ENCODE measurements at places on chromosomes 6 and 20.
A peak's percentile ranks its signal among the peaks of the same experiment; 100 is the strongest.

GRCh38 chr6:13338038-13338437, 9.7 kb upstream of the TBC1D7 start:
- DNase-seq = no peak

- DNase-seq = no peak
Observed at GRCh38 chr6:154705471-154706113, 27.6 kb upstream of the SCAF8 start.

GRCh38 chr6:34819571-34820480, 27.9 kb downstream of the BLTP3A start:
- DNase-seq = no peak

DNA sequence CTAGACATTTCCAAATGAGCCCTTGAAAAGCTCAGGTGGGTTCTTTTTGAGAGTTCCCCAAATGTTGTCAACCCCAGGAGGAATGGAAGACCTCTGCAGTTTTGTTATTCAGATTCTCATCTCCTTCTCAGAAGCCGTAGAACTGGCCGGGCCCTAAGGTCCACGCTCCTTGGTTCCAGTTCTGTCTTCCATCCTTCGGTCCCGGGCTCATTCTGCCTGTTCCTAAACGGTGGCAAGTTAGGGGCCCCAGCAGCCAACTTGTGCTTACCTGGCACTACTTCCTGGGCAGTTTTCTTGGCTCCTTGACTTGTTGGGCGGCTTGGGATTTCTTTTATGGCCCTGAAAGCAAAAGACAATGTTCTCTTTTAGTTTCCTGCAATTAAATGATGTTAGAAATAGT, 6.4 kb downstream of the ESR1 start:
- no peak for DNase-seq

DNA sequence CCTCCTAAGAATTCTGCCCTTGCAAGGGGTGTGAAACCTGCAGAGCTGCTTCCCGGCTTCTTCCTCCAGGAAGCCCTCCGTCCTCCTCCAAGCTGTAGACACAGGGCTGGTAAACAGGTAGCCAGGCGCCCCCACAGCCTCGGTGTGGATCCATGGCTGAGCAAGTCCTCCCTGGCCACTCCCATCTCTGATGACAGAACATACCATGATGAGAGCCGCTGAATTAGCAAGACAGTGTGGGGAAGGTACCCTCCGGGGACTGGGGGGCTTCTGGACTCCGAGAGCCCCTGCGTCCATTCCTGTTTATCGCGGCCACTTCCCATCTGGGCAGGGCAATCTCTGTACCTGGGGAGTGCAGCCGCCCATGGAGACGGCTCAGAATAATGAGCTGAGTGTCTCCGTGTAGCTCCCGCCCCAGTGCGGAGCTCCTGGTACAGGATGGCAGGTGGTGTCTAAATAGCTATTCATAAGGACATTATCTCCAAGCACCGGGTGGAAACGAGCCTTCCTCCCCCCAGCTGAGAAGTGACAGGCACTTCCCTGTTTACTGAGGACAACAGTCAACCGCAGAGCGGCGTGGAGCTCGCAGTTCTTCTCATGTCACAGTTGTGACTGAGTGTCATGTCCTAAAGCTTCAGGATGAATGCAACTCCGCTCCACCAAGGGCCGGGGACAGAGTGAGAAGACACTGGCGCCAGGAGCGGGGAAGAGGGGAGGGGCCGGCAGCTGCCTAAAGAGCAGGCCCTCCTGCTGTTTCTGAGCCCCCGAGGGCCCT, 22.7 kb upstream of the NTSR1 start:
- DNase-seq = peak; percentile 72

- no peak for DNase-seq
Observed at GRCh38 chr6:88120635-88121034, 45.5 kb downstream of the CNR1 start.

DNA sequence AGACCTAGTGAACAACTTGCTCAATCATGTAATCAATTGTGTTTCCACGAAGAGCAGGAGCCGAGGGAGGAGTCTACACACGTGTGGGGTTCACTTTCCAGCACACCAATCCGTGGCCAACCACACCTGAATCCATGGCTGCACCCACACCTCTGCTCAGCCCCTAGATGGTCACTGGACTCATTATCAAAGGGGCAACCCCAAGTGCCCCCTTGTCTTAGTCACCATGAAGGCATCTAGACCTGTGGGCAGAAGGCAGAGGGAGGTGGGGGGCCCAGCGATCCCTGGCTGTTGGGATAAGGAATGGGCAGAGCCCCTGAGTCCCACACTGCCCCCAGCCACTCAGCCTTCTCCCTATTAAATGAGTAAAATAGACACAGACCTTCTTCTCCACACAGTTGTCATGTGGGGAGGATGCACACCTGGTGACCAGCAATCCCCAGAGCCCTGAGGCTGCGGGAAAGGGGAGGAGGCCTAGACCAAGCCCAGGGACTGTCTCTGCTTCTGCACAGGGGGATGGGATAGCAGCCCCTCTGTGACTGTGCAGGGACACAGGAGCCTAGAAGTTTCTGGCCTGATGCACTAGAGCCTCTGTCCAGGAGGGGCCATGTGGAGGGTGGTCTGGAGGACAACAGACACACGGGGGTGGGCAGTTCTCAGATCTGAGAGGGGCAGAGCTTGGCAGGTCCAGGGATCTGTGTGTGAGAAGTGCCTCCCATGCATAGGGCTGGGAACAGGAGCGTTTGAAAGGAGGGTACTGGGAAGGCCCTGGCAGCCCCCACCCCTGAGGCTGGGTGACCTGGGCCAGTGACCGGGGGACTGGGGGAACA, 1.9 kb upstream of the RAET1L start:
- no peak for DNase-seq

GRCh38 chr6:108448481-108448880, 112.2 kb upstream of the FOXO3 start:
- DNase-seq = no peak

- DNase-seq = no peak
Observed at GRCh38 chr20:40979247-40979646, 49.4 kb upstream of the TOP1 start.

DNA sequence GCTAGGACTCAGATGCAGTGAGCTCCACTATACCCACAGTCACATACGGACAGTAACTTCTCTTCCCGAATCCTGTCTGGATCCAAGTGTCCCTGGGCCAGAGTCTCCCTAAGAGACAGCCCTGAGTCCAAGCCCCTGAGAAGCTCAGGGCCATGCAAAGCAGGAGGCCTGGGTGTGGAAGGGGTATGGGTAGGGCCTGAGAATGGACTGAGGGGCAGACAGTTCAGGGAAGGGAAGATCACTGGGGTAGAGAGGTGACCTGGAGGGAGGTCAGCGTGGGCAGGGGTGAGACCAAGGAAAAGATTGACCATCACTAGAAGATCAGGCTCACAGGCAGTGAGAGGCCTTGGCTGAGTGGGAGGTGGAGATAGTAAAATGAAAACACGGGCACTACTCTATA, 8.8 kb downstream of the RPS6KA2 start:
- no peak for DNase-seq

DNA sequence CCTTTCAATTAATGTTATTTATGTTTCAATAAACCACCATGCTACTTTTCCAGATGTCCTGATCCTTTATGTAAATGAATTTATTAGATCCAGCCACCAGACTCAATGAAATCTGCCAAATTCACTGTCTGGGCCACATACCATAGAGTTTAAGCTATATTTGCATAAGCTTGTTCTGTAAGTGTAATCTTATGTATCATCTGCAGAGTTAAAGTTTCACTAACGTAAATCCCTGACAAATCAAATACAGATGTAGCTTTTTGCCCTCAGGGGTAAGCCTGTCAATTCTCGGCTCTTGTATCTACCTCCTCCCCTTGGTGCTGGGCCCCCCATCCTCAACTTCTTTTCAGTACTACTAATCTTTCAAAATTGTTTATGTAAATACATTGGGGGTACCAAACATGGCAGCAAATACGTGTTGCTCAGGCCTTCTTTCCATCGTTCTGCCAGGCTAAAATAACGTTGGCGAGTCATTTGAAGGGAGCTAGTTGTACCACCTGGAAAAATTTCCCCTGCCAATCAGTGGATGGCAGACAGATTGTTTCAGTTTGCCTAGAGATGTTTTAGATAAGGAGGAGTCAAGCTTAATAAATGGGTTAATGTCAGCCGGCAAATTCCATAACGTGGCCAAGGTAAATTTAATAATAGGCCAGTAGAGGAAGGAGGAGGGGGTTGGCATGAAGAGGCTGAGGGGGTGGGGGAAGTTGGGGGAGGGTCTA, 79.6 kb downstream of the RPS12 start:
- DNase-seq = no peak

GRCh38 chr6:147715035-147715434, 206.5 kb downstream of the SAMD5 start:
- no peak for DNase-seq

DNA sequence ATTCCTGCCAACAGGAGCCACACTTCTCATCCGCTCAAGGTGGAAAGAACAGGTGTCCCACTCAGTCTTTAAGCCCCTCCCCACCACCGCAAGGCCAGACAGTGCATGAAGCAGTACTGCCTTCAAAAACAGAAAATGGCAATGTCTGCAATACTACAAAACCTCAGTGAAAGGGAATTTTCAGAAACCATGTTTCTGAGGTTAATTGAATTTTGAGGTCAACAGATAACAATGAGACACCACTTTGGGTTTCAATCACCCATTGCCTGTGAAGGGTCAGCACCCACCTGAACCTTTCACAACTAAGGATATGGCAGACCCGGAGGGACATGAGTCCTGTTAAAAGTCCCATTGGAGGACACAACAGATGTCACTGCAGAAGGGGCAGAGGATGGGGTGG, 13.0 kb downstream of the ZC3H12D start:
- no peak for DNase-seq

DNA sequence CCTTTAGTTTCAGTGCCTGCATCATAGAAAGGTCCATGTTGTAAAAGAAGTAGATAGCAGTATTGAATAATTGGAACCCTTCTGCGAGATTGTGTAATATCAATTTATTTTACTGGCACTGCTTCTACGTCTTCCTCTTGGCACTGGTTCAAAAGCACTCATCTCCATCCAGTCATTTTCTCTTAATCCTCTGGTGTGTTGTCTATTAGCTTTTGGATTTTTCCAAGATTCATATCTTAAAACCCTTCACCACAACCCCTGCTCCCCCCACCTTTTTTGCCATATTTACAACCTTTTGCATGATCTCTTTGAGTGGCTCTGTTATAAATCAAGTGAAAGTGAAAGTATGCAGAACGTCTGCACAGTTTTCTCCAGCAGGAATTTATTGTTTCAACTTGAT, 76.6 kb upstream of the HSF2 start:
- DNase-seq = peak; percentile 1

DNA sequence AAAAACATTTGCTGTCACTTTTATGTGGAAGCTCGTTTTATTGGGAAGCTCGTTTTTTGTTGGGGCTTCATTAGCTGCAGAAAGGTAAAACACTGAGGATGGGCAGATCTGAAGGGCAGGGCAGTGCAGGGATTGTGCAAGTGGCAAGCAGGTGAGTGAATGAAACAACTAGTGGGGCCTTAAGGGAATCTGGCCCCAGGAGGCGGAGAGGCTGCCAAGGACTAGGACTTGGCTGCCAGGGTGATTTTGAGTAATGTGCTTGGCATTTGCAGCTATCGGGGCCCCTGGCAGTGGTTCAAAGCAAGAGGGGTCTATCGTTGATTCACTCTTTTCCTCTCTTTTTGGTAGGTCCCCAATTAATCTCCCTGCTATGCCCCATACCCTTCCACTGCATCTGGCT, 11.5 kb downstream of the IL22RA2 start:
- DNase-seq = no peak

- no peak for DNase-seq
Observed at GRCh38 chr6:1809291-1809988, 199.7 kb downstream of the FOXC1 start.

GRCh38 chr6:84623956-84624680, 140.3 kb downstream of the TBX18 start:
- DNase-seq = no peak

- DNase-seq = no peak
Observed at GRCh38 chr20:53282217-53282955, 310.2 kb downstream of the TSHZ2 start.

- no peak for DNase-seq
Observed at GRCh38 chr6:41894366-41895299, 542 bp downstream of the USP49 start.

GRCh38 chr6:83633609-83634008, 75.3 kb downstream of the SNAP91 start:
- no peak for DNase-seq

GRCh38 chr6:97306544-97307320, 23.7 kb upstream of the MMS22L start:
- DNase-seq = no peak

DNA sequence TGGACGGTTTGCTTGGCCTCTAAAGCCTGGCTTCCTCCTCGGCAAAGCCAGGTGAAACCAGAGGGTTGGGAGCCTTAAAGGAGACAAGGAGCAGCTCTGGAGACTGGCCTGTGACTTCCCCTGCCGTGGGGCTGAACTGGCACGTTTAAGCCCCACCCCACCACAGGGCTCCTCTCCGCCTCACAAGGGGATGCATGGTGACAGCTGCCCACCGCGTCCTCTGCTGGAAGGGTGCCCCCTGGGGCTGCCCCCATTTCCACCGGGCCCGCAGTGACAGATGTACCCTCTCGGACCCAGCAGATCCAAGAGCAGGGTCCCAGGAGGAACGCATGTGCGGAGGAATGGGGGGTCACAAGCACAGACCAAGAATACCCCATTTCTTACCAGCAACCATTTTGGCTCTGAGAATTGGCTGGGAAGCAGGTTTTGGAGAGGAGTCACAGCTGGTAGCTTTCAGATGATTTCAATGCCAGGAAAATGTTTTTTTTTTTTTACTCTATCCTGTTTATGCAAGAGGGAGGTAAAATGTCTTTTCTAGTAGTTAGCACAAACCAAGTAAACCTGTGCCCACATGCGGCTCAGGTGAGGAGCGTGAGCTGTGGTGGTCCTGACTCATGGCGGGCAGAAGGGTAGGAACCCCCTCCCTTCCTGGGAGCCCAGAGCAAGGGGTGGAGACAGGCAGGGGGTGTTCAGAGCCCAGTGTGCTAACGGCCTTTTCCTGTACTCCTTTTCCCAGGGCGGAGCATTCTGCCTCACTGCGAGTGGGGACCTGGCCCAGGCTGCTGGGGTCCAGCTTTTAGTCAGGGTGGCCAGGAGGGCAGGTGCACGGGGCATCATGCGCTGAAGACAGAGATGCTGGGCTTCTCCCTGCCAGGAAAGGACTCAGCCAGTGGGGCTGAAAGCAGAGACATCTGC, 33.0 kb downstream of the FRMD1 start:
- no peak for DNase-seq

DNA sequence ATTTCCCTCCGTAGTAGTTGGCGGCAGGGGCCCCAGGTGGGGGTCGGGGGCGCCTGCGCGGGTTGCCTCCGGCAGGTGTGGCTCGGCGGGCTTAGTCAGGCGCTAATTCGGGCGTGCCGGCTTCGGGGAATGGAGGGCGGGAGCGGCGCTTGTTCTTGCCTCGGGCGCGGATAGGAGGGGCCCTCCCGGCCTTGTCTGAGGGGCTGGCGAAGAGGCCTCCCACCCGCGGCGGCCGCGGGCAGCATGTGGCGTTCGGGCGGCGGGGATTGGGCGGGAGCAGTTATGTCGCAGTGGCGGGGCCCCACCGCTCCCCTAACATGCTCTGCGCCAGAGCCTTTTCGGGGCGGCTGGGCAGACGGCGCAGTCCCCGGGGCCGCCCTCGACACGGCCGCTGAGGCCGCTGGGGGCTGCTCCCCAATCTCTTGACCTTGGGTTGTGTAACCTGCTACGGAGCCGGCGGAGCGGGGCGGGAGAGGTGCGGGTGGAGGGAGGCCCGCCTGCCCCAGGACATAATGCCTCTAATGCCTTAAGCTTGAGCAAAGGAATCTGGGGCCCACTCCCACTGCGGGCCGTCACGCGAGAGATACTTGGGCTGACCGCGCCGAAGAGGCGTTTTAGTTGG, 1.1 kb downstream of the AMD1 start:
- peak; percentile 27 for DNase-seq

Measured in NCI-H1436 (cell line).